Activated CD8-positive, alpha-beta T cell treated with anti-CD3 and anti-CD28 coated beads for 36 hours (primary cell): ENCODE measurements at places on chromosomes 3 and 15.

DNA sequence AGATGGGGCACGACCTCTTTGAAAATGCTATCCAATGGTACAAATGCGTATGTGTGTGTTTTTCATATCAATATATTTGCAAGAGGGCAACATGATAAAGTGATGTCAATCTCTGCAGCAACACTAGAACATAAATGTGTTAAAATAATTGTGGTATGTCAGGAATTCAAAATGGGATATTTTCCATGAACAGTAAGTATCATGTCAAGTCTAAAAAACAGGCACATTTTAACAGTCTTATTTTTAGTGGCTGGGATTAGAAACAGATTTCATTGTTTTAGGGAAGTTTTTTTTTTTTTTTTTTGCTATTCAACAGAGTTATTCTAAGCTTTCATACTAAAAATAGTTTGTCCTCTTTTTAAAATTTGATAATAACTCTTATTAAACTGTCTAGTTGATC is 209.8 kb downstream of the GAP43 start:
- DNase-seq: no peak

DNA sequence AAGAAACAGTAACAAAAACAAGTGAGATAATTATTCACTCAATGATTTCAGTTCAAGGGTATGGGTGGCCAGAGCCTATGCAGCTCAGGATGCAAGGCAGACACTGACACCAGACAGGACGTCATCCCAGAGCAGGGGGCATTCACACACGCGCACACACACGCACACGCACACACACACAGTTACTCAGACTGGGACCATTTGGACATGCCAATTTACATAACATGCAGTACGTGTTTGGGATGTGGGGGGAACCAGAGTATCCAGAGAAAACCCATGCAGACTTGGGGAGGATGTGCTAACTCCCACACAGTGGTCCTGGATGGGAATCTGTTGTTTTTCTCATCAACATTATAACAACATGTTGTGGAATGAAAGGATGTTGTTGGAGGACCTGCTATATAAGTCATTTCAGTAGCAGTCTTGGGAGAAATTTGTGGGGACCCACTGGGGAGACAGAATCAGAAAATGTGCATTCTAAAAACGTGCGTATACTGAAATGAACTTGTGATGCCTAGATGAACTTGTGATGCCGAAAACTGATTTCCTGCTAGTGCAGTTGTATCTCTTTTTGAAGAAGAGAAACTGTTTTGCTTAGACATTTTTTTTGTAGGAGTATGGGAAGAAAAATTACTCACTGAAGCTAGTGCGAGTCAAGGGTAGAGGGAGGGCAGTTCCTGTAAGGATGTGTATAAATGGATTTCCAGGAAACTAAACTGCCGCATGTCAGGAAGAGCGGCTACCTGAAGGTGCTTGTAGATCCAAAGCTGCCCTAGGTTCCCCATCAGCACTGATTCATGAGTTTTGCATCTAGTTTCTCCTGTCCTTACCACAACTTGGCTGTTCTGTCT is 25.2 kb downstream of the CD200 start:
- peak; percentile 12 for DNase-seq

- no peak for DNase-seq
Measured at GRCh38 chr3:18354701-18355100, 70.4 kb downstream of the SATB1 start.

DNA sequence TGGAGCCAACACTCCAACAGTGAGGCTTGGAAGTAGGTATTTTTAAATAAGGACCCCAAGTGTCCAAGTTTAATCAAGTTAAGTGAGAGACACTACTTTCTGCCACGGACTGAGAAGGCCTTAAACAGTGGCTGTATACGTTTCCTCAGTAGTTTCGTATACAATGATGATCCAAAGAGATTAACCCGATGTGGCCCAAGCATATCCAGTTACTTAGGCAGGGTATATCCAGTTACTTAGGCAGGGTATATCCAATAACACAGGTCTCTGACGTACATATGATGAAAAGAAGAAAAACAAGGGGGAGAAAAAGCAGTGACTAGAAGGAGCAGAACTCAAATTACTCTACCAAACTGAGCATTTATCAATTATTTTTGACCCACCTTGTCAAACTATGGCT is 591.4 kb downstream of the FOXP1 start:
- DNase-seq: no peak
